ENCODE measurements at places on chromosomes 7 and 10. TPM values are rescaled to one million over a fixed set of nuclear protein-coding genes. Genes with fewer than 3 reads are reported as not detected.

GRCh38 chr7:78742694-78743093 is 710.8 kb downstream of the MAGI2 start:
- no peak for DNase-seq

DNA sequence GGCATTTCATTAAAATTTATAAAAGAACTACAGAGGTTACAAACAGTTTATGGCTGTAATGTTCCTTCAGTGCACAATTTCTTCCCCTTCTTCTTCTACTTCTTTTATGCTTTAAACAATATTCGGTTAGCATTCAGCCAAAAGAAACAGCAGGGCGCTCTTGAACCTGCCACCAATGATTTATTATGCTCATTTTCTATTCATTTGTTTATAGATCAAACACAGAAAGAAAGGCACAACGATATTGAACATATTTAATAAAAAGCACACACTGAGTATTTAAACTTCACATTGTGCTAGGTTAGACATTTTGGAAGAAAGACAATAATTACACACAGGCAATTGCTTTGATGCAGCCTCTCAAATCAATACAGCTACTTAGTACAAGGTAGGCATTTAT is 1025.8 kb upstream of the LRRN3 start:
- DNase-seq = no peak

DNA sequence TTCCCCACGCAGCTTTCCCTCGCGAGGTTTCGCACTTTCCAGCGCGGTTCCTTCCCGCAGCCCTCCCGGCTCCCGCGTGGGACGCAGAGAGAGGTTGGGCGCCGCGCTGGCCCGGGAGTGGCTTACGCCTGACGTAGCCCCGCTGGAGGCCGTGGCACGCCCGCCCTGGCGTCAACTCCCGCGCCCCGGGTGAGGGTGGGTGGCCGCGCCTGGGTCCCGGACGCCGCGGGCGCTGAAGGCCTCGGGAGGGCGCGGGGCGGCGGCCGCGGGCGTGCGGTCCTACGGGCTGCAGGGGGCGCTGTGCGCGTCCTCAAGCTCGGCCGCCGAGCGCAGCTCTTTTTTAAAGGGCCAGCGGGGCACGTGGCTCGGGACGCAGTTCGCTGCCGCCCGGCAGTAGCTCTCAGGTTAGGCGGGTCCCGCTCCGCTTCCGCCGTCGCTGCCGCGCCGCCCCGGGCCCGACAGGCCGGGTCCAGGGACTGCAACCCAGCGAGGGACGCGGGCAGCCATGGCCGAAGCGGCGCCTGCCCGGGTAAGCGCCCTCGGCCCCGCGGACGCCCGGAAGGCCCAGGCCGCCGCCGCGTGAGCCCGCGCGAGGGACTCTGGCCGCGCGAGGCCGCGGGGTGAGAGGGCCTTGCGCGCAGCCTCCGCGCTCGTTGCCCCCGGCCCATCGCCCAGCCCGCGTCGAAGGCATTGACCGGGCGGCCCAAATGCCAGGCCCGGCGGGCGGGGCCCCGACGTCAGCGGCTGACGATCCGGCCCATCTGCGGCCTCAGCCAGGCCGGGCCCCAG is at the start of gene ZNF783:
Gene ZNF783 (plus strand): TSS at position 368 of the 789 bp plus-strand sequence. CDS start 138 bp downstream, at position 506.
- peak; percentile 92 for DNase-seq

DNA sequence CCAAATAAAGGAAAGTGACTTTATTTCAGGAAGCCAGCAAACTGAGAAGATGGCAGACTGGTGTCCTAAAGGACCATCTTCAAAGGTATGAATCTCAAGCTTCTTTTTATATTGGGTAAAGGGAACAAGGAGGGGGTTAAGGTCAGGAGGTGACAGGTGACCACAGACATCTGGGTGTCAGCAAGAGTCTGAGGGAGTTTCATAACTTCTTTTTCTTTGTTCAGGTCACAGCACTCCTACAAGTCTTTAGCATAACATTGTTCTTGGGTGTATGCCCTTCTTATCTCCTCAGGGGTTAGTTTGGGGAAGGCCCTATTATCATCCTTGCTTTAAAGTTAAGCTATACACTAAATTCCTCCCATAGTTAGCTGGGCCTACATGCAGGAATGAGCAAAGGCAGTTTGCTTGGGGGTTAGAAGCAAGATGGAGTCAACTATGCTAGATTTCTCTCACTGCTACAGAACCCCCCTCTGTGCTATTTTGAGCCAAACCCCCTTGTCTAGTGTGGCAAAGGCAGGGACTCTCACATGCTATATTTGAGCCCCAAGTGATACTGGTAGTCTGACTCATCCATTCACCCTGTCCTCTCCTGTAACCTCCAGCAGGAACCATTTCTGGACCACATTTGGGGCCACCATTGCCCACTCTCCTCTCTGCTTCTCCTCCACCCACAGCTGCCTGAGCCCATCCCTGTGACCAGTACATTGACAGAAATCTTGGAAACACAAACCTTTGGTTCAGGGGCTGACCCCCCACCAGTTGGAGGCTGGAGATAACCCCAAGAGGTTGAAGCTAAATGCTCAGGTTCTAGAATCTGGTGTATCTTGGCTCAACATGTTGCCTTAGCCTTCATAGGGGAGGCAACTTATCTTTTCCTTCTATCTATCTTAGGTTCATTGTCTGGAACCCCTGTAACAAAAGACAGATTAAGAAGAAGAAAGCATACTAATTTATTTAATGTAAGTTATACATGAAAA is 55.5 kb upstream of the LRGUK start:
- DNase-seq = no peak

ASL gene
- 65.3 TPM for total RNA-seq

GRCh38 chr7:32347244-32347828 is 142.8 kb downstream of the LSM5 start:
- DNase-seq = peak; percentile 13

- no peak for DNase-seq
Observed at GRCh38 chr7:141590071-141590470, 38.9 kb downstream of the AGK start.

- no peak for DNase-seq
Observed at GRCh38 chr10:119523895-119524719, 18.4 kb downstream of the RGS10 start.

PTPRZ1 gene
- total RNA-seq = not detected

LIPM gene
- total RNA-seq = not detected

DNA sequence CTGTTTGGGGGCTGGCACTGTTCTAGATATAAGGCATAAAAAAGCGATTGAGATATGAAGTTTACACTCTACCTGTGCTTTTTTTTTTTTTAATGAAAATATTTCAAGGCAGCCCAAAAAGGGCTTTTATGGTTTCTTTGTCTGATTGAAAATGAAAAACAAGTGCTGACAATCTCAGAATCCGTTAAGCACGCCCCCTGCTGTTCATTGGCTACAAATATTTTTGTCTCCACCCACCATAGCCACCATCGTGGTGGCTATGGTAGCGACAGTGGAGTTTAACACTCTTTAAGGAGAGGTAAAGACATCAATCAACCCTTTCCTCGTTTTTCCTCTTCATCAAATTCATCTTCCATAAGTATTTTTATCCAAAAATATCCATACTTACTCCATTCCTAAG is 94.2 kb downstream of the CD36 start:
- no peak for DNase-seq

Data from LHCN-M2 (cell line).